Effector memory CD4-positive, alpha-beta T cell (primary cell): ENCODE measurements at places on chromosomes 5 and 9.

- H3K4me1 ChIP-seq, result peaks cover 31% of the 10 kb centered on the region
- no peak for DNase-seq
- H3K27ac ChIP-seq, result no peak overlapping the region
- no peaks in the 10 kb centered on the region for H3K36me3 ChIP-seq
Observed at GRCh38 chr5:142358648-142359047, 33.8 kb upstream of the SPRY4 start.

DNA sequence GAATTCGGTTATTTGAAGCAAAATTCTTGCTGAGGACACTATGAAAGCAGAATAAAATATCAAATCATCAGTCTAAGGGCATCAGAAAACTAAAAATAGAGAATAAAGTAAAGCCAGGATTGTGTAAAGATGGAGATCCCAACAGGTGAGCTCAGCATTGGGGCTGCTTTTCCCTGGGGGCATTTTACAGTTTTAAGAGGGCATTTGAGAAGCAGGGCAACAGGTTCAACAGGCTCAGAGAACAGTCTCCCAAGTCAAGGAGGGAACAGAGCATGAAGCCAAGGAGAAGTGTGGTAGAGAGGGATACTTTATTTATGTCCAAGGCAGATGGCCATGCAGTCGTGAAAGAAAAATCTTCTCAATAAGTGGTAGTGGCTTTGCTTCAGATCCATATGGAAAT, 145.4 kb downstream of the SYK start:
- H3K27me3 ChIP-seq, result peaks cover 3% of the 10 kb centered on the region
- no peaks in the 10 kb centered on the region for H3K4me1 ChIP-seq
- DNase-seq, result no peak
- no peak overlapping the region for H3K4me3 ChIP-seq

DNA sequence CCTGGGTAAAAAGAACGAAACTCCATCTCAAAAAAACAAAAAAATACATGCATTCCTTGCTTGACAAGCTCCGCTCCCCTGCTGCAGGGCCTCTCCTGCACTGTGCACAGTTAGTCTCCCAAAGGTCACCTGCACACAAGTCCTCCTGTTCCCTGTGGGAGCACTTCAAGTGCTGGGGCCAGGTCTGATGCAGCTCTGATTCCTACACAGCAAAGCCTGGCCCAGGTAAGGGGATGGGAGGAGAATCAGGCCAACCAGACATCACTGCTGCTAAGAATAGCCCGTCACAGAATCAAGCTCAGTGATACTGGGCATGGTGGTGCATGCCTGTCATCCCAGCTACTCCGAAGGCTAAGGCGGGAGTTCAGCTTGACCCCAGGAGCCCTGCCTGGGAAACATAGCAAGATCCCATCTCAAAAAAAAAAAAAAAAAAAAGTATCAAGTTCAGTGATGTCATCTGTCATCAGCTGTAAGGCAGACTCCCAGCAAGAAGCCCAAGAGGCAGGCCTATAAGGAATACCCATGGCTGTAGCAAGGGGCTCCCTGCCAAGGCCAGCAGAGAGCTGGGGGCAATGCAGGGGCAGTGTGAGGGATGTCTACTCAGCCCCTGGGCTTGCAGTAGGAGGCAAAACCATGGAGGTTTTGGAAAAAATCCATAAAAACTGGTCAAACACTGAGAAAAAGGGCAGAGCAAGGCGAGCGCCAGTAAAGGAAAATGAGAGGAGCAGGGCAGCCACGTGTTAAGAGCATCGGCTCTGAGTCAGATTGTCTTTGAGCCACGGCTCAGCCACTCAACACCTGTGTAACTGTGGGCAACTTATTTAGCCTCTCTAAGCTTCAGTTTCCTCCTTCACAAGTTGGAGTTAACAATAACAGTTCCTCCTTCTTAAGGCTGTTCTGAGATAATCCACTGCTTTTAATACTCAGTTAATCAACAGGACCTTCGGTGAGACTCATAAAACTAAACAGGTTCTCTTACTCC, 3.2 kb downstream of the TPM2 start:
- H3K4me1 ChIP-seq, result peaks cover 9% of the 10 kb centered on the region
- no peaks in the 10 kb centered on the region for H3K27me3 ChIP-seq
- H3K36me3 ChIP-seq, result no peaks in the 10 kb centered on the region
- H3K27ac ChIP-seq, result no peak overlapping the region

DNA sequence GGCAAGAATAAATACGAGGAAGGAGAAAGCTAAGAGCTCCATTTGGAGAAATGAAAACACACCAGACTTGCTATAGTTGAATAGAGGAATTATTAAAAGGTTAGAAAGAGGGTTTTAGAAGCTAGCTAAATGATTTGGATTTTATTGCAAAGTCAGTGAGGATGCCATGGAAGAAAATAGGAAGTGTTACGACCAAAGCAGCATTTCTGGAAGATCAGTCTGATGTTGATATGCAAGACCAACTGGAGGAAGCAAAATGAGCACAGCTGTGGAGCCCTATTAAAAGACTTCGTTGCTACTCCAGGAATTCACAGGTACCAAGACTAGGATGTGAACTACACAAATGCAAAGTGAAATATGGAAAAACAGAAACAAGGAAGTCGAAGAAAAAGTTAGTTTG, 2.1 kb downstream of the DHX29 start:
- peaks cover 7% of the 10 kb centered on the region for H3K36me3 ChIP-seq
- H3K27me3 ChIP-seq, result no peaks in the 10 kb centered on the region
- H3K27ac ChIP-seq, result no peak overlapping the region
- peaks cover 14% of the 10 kb centered on the region for H3K4me1 ChIP-seq
- DNase-seq, result no peak

DNA sequence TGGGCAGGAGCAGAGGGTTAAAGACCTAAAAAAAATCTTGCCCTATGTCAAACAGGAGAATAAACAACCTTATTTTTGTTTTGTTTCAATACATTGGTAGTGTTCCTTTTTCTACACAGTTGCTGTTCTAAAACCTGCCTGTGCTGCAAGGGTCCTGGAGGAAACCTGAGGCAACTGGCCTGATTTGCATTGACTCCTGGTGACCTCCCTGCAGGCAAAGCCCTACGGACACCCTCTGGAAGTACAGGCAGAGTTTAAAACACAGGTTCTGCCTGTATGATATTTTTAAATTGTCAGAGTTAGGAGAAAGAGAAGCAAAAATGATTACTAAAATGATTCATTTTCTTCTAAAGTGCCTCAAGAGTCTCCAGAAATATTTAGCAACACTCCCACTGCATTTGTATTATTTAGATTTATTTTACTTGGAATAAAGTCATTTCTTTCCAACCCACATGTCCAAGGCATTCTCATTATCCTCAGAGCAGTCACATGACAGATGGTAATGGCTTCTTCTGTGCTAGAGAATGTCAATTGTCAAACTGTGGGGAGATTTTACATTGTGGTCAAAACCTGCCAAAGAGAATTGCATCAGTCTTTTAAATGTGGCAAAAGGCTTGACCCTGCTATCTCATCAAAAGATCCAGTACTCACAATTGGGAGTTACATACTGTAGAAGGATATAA, 559.6 kb downstream of the CETN3 start:
- H3K27me3 ChIP-seq, result no peaks in the 10 kb centered on the region
- DNase-seq, result no peak
- H3K36me3 ChIP-seq, result no peaks in the 10 kb centered on the region
- no peak overlapping the region for H3K4me3 ChIP-seq
- no peaks in the 10 kb centered on the region for H3K4me1 ChIP-seq

- no peaks in the 10 kb centered on the region for H3K27me3 ChIP-seq
- H3K27ac ChIP-seq, result no peak overlapping the region
- H3K4me1 ChIP-seq, result no peaks in the 10 kb centered on the region
- H3K4me3 ChIP-seq, result no peak overlapping the region
- no peak for DNase-seq
Observed at GRCh38 chr5:124274949-124275348, 471.5 kb downstream of the ZNF608 start.

- H3K4me3 ChIP-seq, result no peak overlapping the region
- H3K4me1 ChIP-seq, result no peaks in the 10 kb centered on the region
- H3K27me3 ChIP-seq, result no peaks in the 10 kb centered on the region
- H3K36me3 ChIP-seq, result no peaks in the 10 kb centered on the region
- H3K27ac ChIP-seq, result no peak overlapping the region
Observed at GRCh38 chr9:92185681-92186080, 70.5 kb upstream of the SPTLC1 start.

DNA sequence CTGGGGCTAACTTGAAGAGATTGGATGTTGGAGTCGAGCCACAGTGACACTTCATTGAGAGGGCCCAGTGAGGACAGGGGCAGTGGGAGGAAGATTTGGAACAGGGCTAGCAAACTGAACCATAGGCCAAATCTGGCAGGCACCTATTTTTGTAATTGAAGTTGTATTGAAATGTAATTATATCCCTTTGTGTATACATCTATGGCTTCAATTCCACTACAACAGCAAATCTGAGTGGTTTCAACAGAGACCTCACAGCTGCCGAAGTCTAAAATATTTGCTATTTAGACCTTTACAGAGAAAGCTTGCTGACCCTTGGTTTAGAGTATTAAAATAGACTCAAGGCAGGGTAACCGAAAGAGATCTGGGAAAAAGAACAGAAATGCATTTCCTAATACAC, 4.7 kb upstream of the TNFSF8 start:
- H3K27ac ChIP-seq, result no peak overlapping the region
- no peaks in the 10 kb centered on the region for H3K27me3 ChIP-seq
- H3K36me3 ChIP-seq, result no peaks in the 10 kb centered on the region
- DNase-seq, result no peak

- H3K27me3 ChIP-seq, result no peaks in the 10 kb centered on the region
- H3K36me3 ChIP-seq, result no peaks in the 10 kb centered on the region
- H3K27ac ChIP-seq, result no peak overlapping the region
- no peak overlapping the region for H3K4me3 ChIP-seq
- H3K4me1 ChIP-seq, result no peaks in the 10 kb centered on the region
Observed at GRCh38 chr5:135714126-135714894, 120.2 kb upstream of the SLC25A48 start.

DNA sequence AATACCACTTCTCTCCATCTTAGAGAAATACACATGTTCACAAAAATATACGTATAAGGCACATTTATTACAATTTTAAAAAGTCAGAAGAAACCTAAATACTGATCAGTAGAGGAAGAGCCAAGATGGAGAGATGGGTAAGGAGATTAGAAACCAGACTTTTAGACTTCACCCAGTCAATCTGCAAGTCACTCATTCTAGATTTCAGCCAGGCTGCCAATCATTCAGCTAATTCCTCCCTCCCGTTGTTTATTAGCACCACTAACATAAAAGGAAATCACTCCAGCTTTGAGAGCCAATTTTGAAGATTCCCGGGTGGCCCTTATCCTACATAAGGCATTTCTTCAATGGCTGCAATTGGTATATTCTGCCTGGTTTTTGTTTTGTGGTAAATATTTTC, 109.8 kb upstream of the NR5A1 start:
- no peak overlapping the region for H3K4me3 ChIP-seq
- H3K27ac ChIP-seq, result no peak overlapping the region
- no peaks in the 10 kb centered on the region for H3K36me3 ChIP-seq
- no peak for DNase-seq
- no peaks in the 10 kb centered on the region for H3K4me1 ChIP-seq
